Stimulated activated CD8-positive, alpha-beta memory T cell treated with anti-CD3 and anti-CD28 coated beads, Interleukin-15, amount 100 ng/mL, for 4 hours (primary cell): ENCODE measurements at places on chromosomes 13 and 19.

DNA sequence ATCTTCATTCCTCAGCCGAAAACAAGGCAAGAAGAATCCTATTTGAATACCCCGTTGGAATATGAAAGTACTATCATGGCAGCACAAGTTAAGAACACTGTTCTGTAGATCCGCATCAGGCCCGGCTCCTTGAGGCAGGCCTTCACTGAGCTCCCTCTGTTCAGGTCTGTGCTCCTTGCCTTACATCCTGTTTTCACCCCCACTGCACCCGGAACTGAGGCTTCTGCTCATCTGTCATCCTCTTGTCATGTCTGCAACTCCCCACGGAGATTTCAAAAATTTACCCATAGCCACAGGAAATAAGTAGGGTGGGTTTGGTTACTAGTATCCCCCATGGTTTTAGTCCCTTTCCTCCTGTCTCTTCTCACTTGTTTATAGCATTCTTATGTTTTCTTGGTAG is 861.9 kb downstream of the GPC5 start:
- no peak for DNase-seq

DNA sequence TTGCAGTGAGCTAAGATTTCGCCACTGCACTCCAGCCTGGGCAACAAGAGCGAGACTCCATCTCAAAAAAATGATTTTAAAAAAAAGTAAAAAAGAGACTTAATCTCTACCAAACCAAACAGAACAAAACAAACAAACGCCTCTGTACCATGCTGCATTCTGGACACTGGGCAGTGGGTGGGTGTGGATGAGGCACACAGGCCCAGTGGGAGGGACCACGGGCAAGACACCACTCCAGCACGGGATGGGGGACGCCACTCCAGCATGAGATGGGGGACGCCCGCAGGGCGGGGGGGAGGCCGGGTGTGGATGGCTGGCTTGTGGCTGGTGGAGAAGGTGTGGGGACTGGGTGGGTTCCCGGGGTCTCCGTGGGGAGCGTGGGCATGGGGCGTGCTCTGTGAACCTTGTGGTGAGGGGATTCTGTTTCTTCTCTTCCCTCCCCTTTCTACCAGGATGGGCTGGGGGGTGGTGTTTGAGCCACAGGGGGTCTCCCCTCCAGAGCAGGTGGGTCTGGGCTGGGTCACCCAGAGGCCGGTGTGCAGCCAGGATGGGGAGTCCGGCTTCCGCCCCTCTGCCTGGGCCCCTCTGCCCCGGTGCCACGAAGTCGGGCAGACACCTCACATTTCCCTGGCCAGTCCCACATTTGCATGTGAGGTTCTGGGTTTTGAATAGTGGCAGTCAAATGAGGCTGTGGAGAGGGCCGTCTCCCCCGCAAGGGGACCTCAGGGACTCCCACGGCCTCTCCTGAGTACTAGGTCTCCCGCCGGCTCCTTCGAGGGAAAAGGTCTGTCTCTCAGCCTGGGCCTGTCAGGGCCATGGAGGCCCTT is 23.9 kb upstream of the MATK start:
- no peak for DNase-seq

GRCh38 chr19:12098040-12098439 is 33.5 kb downstream of the ZNF844 start:
- no peak for DNase-seq

- no peak for DNase-seq
Measured at GRCh38 chr19:14672188-14672872, 2.3 kb downstream of the ADGRE3 start.

- no peak for DNase-seq
Measured at GRCh38 chr19:52987221-52987620, 24.5 kb upstream of the ZNF816 start.

DNA sequence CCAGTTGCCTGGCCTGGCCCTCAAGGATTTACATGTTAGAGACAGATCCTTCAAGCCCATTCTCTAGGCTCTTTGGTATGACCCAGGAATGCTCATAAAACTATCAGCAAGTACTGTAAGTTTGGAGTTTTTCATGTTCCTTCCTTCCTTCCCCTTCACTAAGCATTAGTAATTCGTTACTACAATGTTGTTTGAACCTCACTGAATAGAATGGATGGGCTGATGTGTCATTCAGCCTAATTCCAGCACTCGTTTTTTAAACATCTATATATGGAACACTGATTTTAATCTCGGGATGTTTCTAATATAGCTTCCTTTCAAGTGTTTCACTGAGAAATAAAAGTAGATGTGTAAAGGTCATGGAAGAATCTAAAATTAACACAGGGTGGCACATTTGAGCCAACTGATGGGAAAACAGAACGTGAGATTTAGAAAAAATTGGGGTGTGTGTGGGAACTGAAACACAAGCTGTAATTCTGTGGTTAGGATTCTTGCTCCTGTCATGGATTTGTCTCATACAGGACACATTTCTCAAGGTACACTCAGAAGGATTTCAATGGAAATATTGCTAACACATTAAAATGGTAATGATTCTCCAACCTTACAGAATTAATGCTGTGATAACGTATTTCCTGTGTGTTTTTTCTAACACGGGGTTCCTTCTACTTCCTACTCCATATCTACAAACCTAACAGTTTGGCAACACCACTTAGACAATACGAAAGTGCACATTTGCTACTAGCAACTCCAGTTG is 93.4 kb downstream of the FLT1 start:
- no peak for DNase-seq

GRCh38 chr13:68030152-68030809 is 800.1 kb upstream of the PCDH9 start:
- DNase-seq: no peak

DNA sequence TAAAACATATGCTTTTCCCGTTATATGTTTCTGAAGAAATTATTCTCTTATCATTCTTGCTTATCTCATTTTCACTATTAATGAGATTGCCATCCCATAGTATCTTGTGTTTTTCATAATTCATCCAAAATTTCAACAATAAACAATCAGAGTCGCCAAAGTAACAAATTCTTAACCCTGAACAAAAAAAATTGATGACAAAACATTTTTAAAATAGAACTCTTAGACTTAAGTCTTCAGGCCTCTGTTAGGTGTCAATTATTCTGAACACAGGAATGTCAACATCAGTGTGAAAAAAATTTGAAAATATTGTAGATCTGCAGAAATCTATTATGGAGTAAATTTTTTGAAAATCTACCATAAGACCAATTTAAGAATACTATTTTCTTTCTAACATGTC is 37.4 kb downstream of the NEK5 start:
- no peak for DNase-seq

DNA sequence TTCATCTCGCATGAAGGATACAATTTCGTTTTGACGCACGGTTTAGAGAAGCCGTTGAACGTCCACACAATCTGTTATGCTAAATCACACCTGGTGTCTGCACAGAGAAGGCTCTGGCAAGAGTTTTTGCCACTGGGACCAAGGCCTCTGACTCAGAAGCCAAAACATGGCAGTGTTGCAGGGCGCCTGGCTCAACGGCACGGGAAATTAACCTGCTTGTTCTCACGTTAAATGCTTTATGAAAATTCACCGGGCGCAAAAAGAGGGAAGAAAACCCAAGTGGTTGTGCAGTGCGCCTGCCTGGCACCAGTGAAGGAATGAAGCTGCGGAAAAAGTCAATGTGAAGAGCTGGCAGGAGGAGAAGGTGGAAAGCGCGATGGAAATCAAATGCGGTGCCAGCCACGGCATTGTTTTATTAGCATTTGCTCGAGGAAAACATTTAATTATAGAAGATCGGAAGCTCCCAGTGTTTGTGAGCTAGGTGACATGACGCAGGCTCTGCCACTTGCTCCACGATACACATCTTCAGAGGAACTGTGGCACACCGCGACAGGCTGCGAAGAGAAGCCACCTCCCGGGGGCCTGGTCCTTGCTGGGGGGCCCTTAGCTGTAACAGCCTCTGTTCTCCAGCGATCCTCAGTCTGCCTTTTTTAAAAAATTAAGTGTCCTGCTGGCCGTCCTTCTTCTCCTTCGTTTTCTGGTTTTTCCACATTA is 126.2 kb downstream of the ZIC5 start:
- no peak for DNase-seq

DNA sequence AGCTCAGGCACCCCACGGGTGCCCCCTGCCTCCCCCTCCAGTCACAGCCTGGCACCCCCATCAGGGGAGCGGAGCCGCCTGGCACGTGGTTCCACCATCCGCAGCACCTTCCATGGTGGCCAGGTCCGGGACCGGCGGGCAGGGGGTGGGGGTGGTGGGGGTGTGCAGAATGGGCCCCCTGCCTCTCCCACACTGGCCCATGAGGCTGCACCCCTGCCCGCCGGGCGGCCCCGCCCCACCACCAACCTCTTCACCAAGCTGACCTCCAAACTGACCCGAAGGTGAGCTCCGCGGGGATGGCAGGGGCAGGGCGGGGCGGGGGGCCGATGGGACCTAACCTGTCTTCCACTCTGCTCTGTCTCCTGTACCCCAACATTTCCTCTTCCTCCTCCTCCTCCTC is 25.0 kb downstream of the CKM start:
- DNase-seq: no peak

- DNase-seq: no peak
Measured at GRCh38 chr13:79799059-79799867, 318.3 kb downstream of the NDFIP2 start.

DNA sequence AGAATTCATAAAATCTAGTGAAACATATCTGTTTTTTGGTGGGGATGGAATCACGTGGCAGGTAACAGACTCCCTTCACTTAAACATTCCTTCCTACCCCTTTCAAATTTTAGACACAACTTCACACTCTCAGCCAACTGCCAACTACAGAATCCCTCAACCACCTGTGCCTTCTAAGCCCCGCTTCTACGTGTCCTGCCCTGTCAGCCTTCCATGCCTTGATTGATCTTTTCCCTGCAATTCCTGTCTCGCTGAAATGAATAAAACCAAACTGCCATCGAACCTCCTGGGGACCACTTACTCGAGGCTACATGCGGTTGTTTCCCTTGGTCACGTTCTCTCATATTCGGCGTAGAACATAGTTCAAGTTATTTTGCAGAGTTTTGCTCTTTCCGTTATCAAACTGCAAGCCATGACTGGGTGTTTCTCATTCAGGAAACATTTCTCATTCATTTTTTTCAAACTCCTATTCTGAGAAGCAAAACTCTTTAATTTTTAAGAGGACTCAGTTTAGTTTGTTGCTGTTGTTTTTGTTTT is 1.1 kb downstream of the ZNF625 start:
- no peak for DNase-seq

GRCh38 chr19:33289261-33289660 is 13.1 kb downstream of the CEBPA start:
- no peak for DNase-seq

GRCh38 chr19:35278578-35279284 is 3.6 kb upstream of the HAMP start:
- DNase-seq: no peak

DNA sequence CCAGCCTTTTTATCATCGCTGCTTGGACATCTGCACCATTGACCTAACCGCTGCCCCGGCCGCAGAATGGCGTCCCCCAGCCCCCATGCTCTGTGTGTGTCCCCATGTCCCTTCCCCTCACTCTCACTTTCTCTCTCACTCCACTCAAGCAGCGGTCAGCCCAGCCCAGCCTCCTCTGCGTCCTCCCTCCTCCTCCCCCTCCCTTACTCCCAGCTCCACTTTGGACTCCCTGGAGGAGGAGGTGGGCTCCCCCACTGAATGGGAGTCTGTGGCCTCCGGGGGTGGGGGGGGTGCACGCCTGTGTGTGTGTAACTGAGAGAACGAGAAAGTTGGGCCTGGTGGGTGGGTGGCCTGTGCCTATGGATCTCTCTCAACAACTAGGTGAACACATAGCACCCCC is 2.2 kb downstream of the MAP2K7 start:
- no peak for DNase-seq

DNA sequence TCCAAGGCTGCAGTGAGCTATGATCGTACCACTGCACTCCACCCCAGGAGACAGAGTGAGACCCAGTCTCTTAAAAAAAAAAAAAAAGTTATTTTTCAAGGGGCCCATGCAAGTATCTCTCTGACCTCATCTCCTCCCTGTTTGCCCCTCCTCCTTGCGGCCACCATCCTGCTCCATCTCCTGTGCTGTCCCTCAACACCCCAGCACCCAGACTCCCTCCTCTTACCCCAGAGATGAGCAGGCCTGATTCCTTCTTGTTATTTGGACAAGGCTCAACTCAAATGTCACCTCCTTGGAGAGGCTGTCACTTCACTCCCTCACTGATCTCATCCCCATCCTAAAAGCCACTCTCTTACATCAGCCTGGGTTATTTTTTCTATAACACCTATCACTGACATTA is 4.4 kb downstream of the RYR1 start:
- no peak for DNase-seq

GRCh38 chr13:21037656-21038055 is 23.7 kb downstream of the LATS2 start:
- DNase-seq: no peak

- DNase-seq: no peak
Measured at GRCh38 chr13:108682714-108683113, 53.3 kb downstream of the MYO16 start.

GRCh38 chr13:86922936-86923335 is 748.2 kb upstream of the SLITRK5 start:
- DNase-seq: no peak

- no peak for DNase-seq
Measured at GRCh38 chr19:12611361-12611699, 610 bp downstream of the ZNF791 start.

DNA sequence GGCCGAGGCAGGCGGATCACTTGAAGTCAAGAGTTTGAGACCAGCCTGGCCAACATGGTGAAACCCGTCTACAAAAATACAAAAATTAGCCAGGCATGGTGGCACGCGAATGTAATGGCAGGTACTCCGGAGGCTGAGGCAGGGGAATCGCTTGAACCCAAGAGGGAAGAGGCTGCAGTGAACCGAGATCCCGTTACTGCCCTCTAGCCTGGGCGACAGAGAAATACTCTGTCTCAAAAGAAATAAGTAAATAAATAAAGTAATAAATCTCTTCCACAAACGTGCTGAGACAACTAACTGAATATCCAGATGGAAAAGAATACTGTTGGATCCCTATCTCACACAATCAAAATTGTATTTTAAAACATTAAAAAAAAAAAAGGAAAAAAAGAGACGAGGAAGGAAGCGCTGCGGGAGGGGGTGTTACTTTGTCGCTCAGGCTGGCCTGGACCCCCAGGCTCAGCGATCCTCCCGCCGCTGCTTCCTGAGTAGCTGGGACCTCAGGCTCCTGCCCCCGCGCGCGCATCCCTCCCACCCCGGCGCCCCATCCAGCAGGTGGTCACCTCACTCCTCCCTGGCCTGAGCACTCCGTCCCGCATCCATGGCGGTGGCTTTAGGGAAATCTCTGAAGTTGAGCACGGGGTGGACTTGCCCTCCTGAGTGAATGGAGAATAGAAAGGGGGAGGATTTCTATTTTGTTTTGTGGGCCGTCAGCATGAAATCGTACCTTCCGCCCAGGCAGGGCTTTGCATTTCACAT is 628 bp upstream of the ZNF813 start:
- DNase-seq: no peak
